ENCODE measurements at places on chromosomes 4 and X.

- DNase-seq, result no peak
These were observed 1901.3 kb upstream of the TENM3 start for GRCh38 chr4:180341926-180342325.

GRCh38 chr4:58809366-58809765 is 1699.2 kb upstream of the IGFBP7 start:
- no peak for DNase-seq

- no peak for DNase-seq
These were observed 7.8 kb downstream of the CASP3 start for GRCh38 chr4:184641451-184641850.

DNA sequence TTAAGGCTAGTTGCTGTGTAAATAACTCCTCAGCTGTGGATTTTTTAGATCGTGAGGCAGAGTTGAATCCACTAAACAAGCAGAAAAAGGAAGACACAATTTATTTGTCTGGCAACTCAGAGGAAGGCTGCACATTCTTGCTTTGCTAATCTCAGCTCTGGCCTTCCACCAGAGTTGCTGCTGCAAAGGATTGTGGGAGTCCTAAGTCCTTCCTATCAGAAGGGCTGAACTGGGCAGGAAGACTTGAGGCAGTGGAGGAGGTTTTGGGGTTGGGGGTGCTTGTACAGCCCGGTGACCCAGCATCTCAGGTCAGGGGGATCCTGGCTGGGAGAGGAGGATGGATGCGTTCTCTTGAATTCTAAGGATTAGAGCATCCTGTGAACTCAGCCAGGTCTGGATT is 11.0 kb upstream of the VSIG1 start:
- no peak for DNase-seq

DNA sequence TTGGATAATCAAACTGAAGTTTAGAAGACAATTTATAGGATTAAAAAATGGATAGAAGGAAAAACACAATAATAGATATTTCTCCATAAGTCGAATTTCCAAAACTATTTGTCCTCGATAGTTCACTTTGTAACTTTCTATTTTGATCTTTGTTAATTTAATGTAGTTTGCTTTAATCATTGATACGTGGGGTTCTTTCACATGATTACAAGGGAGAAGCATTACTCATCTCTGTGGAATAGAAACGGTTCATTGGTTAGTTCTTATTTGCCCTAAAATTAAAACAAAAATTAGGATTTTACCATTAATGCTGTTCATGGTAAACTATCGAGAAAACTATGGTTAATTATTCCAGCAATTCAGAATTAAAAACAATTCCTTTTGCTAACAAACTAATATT is 2.1 kb downstream of the TET2 start:
- DNase-seq, result no peak

DNA sequence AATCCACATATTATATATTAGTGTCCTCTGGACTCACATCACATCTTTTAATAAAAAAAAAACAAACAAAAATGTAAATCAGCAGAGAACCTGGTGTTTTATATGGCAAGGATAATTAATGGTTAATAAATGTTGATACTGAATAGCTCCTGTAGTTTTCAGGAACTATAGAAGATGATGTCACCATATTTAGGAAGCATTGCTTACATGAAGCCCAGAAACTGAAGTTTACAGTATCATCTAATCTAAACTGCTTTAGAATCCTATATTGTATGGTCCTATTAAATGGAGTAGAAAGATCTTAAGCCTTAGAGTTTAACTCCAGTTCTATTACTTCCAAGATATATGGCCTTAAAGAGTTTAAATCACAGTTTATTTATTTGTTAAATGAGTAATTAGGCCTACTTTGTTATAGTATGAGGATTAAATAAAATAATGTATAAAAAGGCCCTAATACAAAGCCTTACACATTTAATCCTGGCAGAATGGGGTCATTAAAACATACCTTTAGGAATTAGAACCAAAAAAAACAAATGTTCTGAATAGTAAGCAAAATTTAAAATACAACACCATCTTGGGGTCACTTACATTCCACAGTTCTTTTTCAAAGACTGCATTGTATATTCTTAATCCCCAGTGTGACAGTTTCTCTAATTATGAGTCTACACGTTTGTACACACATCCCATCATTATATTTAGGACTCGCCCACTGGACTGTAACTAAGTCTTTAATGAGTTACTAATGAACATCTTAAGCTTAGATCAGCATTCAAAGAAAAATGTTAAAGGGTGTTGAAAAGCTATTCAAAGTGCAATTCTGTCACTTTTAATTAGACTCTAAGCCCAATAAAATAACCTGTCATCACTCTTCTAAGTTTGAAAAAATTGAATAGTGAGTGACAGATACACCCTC is 305.9 kb downstream of the ADGRL3 start:
- DNase-seq, result no peak

DNA sequence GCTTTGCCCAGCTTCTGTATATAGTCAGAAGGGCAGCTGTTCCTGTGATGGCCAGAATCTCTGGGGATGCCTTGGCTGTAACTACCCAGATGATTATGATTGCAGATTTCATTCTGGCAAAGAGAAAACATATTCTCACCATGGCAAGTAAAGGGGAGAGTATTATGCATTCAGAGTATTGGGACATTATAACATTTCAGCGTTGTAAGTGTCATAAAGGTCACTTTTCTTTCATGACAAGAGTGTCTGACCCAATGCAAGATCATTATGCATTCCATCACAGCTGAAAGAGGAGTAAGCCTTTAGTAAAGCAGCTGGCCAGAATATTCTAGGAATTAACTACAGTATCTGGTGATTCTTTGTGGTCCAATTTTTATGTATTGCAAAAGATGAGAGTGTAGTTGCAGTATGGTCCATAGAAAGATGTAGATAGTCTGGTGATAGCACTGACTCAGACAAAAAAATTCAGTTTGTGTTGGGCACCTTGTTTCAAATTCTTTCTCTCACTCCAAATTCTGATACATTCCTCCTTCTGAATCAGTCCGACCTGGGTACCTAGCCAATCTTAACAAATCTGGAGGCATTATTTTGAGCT is 2366.3 kb downstream of the PCDH7 start:
- no peak for DNase-seq

- DNase-seq, result no peak
These were observed 30.8 kb upstream of the NDP start for GRCh38 chrX:44003975-44004374.

GRCh38 chr4:161573836-161574235 is 590.0 kb downstream of the FSTL5 start:
- DNase-seq, result no peak

GRCh38 chrX:1784773-1785172 is 169.9 kb downstream of the ASMT start:
- no peak for DNase-seq

GRCh38 chr4:183867247-183867646 is 37.9 kb upstream of the STOX2 start:
- no peak for DNase-seq

DNA sequence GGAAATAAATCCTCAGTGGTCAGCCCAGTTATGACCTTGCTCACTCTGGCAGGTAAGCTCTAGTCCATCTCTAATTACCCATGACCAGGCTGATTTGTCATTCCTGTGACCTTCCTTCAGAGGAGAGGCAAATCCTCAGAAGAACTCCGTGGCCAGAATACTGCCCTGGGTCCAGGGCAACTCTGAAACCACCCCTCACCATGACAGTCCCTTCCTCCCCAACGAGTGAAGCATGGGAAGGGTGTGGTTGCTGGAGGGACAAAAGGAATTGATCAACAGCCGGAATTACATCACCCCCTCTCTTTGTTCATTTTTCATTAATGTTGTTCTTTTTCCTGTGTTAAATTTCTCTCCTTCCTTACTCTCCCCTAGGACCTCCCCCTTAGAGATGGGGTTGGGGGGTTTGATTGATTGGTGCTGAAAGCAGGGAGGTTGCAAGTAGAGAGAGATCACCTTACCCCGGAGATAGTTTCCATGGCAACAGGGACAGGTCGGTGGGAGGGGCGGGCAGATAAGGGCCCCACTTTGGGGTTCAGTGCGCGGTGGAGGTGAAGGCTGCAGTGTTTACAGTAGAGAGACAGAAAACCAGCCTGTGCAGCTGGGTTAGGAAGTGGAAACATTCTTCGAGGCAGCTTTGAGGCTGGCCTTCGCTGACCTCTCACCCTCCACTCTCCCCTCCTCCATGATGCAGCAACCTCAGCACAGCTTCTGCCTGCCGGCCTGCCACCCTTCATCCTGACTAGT is 647.4 kb downstream of the BCOR start:
- DNase-seq, result no peak

DNA sequence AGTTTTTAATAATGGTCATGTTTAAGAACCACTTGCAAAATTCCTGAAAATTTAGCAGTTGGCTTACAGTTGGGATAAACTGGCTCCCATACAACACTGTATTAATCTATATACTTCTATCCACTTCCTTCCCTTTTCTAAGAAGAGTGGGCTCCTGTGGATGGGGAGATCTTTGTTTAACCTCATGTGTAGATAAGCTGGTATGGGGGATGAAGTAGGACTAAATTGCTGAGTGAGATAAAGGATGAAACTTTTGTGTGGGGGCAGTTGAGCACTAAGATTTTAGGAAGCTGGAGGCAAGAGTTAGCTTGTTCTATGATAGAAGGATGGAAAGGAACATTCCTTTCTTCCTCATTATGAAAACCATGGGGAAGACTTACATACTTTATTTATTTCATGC is 54.6 kb upstream of the ATP8A1 start:
- DNase-seq, result no peak

- DNase-seq, result no peak
These were observed 202.8 kb upstream of the GRID2 start for GRCh38 chr4:92100975-92101374.

DNA sequence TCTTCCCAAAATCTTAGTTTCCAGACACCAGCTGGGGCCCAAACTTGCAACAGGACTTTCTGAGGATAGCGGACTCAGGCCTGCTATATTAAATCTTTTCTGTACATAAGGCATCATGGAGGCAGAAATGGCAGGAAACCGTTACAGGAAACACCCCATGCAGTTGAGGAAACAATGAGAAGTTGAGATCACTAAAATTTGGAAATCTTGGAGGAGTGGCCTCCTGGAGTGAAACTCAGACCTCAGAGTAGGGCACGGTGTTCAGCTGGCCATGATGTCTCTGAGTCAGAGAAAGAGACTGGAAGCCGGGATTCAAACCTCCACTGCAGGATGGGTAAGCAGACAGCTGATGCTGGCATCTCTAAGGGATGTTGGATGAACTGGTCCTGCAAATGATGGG is 372.6 kb upstream of the CTSO start:
- no peak for DNase-seq

DNA sequence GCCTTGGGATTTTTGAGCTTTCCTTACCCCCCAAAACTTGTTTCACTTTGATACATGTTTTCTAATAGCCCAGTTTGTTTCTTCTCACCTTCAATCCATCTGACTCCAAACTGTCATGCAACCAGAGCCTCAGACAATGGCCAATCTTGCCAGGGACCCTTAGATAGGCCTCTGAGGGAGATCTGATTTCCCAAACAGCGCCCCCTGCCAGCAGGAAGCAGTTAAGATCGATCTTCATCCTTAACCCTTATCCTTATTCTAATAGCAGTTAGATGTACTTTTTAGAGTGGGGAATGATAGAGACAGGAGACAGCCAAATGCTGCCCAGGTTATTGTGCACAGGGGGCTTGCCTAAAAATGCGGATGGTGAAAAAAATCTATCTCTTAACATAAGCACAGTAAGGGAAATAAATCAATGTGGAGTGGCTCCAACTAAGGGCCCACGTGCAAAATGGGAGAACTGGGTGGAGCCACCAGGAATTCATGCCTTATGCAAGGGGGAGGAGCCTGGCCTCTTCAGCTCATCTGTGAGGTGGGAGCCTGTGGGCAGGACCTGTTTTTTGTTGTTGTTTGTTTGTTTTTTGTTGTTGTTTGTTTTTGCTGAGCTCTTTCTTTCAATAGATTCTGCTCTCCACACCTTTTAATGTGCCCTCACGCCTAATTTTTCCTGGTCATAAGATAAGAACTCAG is 833.6 kb upstream of the AGA start:
- no peak for DNase-seq

DNA sequence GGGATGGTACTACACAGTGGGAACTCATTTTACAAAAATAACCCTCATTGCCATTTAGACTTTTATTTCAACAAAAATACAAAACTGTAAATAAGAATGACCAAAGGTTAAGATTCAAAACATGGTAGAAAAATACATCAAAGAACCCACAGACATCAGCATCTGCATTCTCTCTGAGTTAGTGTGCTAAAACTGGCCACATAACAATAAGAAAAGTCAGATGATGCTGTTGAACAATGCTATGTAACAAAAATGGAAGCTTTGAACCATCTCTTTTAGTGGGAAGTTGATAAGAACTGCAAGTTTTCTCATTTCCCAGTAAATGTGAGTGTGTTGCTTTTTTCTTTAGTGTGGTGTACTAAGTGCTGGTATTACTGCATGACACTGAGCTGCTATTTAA is 888.4 kb upstream of the EPHA5 start:
- DNase-seq, result no peak

DNA sequence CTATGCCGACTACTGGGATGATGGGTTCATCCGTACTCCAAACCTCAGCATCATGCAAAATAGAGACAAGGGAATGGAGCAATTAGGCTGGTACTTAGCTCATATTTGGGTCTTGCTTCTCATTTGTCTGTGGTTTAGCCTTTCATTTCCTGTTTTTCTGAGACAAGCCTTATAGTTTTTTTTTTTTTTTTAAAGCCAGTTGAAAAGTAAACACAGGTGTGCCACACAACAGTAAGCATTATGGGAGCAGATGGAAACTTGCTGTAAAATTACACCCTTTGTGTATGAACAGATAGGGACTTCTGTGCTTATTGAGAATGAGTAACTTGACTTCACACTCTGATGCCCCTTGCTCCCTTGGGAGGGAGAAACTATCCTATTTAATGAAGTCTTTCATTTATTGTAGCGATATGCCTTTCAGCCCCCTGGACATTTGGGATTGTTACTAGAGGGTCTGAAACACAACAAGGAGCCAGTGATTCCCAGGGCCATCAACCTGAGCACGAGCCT is 13.7 kb downstream of the RASSF6 start:
- DNase-seq, result no peak

GRCh38 chrX:155028129-155028528 is 1.5 kb downstream of the FUNDC2 start:
- DNase-seq, result no peak

DNA sequence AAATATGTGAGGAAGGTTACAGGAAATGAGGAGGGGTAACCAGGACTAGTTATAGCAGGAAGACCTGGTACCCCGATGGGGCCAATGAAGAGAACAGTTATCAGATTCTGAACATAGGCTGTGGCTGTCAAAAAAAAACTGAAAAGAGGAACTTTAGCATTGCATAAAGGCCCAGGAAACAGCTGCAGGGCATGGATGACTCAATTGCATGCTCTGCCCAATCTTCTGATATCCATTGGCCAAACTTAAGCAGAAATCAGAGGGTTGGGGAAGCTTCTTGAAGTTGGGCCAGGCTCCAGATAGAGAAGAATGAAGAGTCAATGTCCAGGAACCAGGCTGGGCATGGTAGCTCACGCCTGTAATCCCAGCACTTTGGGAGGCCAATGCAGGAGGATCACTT is 1222.4 kb upstream of the PRKX start:
- no peak for DNase-seq

- DNase-seq, result no peak
These were observed 40.5 kb downstream of the CEP44 start for GRCh38 chr4:174324236-174324635.
